OCI-LY7 (cell line): ENCODE measurements at places on chromosomes 6 and 20.

DNA sequence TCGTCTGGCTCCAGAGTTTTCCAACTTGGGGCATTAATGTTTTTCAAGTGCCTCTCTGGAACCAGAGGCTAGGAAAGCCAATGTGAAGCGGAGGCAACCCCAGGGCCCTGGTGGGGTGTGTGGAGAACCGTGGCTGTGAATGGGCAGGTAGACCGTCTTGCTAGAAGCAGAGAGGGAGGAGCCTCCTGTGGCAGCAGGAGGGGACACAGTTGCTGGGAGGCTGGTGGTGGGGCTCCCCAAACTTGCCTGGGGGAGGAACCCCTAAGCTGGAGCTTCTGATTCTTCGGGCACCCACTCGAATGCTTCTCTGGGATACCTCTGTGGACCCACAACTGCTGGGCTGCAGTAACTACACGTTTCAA, 65.3 kb upstream of the APCDD1L start:
- no peak for DNase-seq

DNA sequence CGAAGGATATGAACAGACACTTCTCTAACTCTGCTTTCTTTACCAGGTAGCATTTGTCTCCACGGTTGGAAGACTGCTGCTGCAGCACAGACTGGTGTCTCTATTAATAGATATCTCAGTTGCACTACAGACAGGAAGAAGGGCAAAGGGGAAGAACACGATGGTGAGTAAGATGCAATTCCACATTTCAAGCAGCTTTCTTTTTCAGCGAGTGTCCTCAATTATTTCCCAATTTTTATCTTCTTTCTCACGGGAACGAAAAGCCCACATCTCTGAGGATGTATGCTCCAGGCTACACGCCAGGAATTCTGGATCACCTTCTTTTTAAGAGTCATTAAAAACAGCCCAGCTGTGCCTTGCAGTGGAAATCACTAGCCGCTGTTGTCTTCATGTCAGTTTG, 311.6 kb upstream of the ECI2 start:
- peak; percentile 72 for DNase-seq

DNA sequence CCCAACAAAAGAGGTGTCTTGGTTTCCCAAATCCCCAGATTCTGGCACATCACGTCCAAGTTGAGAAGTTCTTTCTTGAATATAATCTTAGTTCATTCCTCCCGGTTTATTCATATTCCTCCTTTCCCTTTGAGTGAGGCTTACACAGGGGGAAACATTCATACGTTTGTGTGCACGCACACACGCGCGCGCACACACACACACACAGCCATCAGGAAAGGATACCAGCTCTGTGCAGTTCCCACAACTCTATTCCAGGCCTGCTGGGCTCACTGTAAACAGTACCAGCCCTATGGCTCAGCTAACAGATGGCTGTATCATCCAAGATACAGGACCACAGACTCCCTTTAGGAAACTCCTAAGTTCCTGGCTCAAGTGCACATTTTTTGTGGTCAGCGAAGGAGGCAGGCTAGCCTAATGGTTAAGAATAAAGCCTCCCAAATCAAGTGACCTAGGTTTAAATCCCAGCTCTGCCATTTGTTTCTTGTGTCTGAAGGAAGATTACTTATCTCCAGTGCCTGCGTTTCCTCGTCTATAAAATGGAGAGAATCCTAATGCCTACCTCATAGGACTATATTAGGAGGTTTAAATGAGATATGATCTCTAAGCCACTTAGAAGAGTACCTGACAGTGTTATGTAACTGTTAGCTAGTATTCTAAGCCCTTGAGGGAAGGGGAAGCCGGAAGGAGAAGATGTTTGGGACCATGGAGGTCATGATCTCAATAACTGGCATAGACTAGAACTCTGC, 3.7 kb upstream of the TAF8 start:
- peak; percentile 21 for DNase-seq

DNA sequence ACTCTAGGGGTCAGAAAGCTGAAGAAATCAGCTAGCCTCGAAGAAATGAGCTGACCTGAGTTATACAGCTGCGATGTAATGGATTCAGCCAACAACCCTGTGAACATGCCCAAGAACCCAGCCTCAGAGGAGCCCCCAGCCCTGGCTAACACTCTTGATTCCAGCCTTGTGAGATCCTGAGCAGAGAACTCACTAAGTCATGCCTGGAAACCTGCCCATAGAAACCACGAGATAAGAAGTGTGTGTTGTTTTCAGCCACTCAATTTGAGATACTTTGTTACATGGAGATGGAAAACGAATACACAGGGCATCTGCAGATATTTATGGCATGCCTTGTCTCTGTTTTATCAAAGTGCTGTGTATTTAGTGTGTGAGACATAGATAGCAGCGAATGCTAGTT, 265.2 kb downstream of the QKI start:
- no peak for DNase-seq
